Stimulated activated CD8-positive, alpha-beta memory T cell treated with anti-CD3 and anti-CD28 coated beads, Interleukin-7, amount 100 ng/mL, for 24 hours (primary cell): ENCODE measurements at places on chromosomes 16 and 17.

- no peak for DNase-seq
Measured at GRCh38 chr17:2710803-2711607, 559 bp downstream of the CLUH start.

DNA sequence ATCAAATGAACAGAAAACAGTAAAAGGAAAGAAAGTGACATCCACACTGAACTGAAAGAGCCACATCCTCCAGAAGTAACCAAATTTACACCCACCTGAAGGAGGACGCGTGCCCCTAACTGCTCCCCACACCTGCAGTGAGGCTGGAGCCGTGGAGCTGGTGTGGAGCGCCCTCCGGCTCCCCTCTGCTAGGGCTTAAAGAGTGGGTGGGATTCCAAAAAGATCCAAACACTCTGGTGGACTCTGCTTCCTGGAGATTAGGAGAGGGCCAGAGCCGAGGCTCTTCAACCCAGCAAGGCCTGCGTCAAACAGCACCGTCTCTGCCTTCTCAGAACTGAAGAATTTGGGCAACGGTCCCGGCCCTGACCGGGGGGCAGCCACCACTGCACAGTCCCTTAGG is 15.2 kb downstream of the CCDC40 start:
- DNase-seq: no peak

- DNase-seq: no peak
Measured at GRCh38 chr17:32492264-32492589, 5.4 kb downstream of the CDK5R1 start.

DNA sequence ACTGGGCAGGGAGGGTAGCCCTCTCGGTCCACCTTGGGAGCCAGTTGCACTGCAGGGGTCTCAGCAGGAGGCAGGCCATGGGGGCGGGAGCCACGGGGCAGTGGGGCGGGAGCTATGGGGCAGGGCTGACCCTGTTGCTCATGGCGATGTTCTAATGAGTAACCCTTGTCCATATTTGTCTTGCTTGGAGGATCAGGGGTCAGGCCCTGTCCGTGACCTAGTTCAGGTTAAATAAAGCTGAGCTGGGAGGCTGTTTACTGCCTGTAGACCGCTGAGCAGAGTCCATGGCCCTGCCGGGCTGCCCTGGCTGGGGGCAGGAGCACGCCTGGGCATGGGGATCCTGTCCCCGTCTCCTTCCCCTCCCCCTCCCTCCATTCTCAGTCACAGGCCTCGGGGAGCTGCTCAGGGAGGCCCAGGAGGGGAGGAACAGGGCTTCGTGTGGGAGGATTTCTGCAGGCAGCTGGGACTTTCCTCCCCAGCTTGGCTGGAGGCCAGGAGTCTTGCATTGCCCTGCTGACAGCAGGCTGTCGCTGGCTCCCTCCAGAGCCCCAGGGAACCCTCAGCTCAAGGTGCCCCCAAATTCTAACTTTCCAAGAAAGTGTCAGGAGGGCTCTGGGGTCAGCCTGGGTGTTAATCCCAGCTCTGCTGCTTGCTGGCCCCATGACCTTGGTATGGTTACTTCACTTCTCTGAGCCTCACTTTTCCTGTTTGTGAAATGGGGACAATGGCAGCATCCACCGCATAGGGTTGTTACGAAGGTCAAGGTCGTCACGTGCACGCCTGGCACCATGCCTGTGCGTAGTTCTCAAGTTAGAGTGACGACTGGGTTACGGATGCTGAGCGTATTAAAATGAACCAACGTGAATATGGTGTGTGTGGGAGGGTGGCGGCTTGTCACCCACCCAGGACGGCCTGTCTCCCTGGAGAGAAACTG is 6.1 kb upstream of the SERPINF2 start:
- no peak for DNase-seq

DNA sequence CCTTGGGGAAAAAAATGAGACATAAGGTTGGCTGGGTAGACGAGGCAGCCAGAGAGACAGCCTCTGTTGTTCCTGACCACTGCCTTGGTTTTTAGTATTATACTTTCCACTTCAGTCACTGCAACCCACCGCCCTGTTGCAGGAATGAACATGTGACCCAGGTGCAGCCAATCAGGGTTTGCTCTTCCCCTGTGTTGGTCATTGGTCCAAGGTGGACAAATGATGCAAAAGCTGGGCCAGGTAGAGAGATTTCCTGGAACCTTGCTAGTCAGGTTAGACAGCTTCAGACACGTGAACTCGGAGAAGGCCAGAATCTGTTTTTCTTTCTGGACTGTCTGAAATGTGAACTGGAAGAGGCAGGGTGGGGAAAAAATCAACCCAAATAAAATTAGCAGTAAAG is 452.4 kb upstream of the RBFOX1 start:
- DNase-seq: no peak

DNA sequence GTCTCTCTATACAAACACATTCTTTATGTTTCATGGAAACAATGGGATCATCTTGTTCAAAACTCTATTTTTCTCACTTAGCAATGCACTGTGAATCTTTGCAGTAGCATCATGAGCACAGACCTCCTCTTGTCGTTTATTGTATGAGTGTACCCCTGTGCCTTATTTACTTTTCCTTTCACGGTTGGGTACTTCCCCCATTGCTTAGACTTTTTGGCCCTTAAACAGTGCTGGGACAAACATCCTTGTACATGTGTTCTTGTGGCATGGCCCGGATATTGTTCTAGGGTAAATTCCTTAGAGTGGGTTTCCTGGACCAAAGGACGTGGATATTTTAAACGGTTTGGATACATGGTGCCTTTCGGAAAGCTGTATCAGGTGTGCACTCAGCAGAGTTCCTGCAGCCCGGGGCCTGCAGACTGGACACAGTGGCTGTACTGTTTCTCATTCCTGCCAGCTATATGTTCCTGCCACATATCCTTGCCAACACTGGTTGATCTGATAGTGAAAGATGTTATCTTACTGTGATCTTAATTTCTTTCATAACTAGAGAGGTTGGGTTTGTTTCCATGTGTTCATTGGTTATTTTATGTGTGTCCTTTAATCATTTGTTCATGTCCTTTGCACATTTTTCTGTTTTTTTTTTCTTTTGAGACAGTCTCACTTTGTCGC is 111.1 kb downstream of the OR1D5 start:
- no peak for DNase-seq

DNA sequence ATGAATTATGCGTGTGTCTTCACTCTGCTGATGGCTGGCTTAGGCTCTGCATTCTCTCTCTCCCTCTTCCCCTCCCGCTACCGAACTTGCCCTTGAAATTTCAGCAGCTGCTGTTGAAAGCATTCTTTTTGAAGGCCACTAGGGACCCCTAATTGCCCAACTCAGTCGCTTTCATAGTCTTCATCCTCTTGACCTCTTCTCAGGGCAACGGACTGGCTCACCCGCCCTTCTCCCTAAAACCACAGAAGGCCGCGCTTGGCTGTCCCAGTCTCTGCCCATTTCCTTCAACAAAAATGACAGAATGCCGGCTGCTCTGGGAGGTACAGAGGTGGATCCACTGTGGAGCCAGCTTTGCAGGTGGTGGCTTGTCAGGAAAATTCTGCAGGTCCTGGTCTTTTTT is 21.0 kb upstream of the FMNL1 start:
- no peak for DNase-seq

- DNase-seq: no peak
Measured at GRCh38 chr16:86507173-86508027, 2.9 kb upstream of the FOXF1 start.

- DNase-seq: no peak
Measured at GRCh38 chr16:22214889-22215288, 8.8 kb downstream of the EEF2K start.

- DNase-seq: no peak
Measured at GRCh38 chr16:27558932-27559331, 9.0 kb downstream of the KATNIP start.

DNA sequence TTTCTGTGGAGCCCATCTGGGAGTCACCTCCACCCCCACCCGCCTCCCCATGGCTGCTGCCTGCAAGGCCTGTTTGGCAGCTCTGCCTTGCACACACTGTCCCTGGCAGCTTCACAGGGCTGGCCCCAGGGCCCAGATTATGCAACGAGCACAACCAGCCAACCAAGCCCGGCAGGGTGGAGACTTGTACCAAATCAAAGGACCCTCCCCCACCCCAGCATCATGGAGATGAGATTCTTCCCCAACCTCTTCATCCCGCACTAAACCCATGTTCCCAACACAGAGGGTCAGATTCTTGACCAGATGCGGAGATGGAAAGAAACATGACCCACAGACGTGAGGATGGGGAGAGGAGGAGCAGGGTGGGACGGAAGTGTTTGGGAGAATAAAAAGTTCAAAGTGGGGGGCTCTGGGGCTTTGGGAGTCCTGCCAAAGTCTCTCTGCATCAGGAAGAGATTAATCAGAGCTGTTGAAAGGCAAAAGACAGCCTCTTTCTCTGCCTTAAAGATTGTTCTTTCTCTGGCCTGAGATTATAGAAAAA is 3.8 kb downstream of the SMARCD2 start:
- DNase-seq: no peak

DNA sequence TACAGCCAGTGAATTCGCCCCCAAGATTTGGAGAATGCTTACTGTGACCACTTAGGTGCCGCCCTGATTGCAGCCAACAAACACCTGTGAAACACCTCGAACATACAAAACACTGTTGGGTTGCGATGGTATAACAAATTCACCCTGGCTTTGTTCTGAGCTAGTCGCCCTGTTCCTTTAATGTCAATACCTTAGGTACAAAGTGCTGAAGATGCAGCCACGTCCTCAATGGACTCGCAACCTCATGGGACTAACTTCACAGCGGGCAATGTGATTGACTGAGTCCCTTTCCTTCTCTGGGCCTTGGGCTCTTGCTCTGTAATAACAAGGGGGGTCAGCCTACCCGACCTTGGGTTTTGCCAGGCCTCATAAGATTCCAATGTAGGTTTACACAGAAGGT is 28.9 kb upstream of the GOSR2 start:
- no peak for DNase-seq

DNA sequence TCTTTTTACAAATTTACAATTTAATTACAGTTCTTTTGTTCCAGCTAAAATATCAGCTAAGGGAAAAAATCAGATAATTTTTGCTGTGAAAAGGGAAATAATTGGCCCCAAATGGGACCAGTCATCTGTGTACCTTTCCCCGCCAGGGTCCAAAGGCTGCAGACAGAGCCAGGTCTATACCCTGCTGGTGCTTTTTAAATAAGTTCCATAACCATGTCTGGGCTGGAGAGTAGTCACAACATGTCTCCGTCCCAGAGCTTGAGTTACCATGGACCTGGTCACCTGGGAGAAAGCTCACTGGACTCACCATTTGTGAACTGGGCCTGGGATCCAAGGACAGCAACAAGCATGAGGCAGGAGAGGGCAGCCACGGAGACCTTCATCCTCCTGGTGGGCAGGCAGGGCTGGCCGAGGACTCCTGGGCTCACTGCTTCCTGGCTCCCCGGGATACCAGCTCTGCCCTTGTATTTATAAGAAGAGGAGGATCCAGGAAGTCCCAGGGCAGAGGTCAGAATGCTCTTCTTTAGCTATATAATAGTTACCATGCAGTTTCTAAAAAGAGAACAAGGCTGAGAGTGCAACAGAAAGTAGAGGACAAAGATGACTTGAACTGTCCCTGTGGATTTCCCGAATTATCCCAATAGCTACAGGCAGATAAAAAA is at the start of gene CCL15:
TSS of gene CCL15 (minus strand) at position 444 of the 662 bp plus-strand sequence. CDS start at position 383, 61 bp downstream.
- DNase-seq: no peak
